ENCODE measurements at places on chromosomes 13 and 19. TPM values are rescaled to one million over a fixed set of nuclear protein-coding genes. Genes with fewer than 3 reads are reported as not detected.

- DNase-seq, result no peak
These were observed 5.6 kb downstream of the ZDHHC20 start for GRCh38 chr13:21453387-21454081.

DNA sequence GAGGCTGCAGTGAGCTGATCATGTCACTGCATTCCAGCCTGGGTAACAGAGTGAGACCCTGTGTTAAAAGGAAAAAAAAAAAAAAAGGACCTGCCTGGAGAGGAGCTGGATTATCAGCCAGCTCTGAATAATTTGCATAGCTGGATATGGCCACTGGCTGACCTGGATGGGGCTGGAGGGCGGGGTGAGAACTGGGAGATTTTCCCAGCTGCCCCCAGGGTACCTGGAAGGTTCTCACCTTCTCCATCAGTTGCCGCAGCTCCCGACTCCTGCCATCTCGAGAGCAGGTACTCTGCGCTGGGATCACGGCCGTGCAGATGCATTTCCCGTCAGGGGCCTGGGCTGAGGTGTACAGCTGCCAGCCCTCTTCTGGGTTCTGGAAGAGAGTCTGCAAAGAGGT lies 25.3 kb downstream of the PIN1 start:
- DNase-seq, result no peak

GRCh38 chr13:59873856-59874255 lies 289.9 kb downstream of the DIAPH3 start:
- no peak for DNase-seq

GRCh38 chr13:40315416-40316064 lies 350.9 kb downstream of the FOXO1 start:
- peak; percentile 33 for DNase-seq

DNA sequence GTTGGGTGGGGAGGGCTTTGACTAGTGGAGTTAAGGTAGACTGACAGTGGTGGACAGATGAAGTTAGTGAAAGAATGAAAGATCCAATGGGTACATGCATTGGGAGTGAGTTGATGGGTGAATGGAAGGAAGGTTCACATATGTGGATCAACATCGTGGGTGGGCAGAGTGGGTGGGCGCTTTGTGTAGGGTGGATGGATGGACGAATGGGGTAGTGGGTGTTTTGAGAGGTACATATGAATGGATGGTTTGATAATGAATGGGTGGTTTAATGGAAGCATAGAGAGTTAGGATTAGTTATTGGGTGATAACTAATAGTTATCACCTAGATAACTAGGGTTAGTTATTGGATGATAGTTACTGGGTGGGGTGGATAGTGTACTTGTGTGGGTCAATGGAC lies 11.5 kb downstream of the ZSWIM4 start:
- no peak for DNase-seq

GRCh38 chr13:33087091-33087490 lies 70.9 kb downstream of the KL start:
- no peak for DNase-seq

- DNase-seq, result no peak
These were observed 3.4 kb downstream of the TMPRSS9 start for GRCh38 chr19:2363419-2363818.

DNA sequence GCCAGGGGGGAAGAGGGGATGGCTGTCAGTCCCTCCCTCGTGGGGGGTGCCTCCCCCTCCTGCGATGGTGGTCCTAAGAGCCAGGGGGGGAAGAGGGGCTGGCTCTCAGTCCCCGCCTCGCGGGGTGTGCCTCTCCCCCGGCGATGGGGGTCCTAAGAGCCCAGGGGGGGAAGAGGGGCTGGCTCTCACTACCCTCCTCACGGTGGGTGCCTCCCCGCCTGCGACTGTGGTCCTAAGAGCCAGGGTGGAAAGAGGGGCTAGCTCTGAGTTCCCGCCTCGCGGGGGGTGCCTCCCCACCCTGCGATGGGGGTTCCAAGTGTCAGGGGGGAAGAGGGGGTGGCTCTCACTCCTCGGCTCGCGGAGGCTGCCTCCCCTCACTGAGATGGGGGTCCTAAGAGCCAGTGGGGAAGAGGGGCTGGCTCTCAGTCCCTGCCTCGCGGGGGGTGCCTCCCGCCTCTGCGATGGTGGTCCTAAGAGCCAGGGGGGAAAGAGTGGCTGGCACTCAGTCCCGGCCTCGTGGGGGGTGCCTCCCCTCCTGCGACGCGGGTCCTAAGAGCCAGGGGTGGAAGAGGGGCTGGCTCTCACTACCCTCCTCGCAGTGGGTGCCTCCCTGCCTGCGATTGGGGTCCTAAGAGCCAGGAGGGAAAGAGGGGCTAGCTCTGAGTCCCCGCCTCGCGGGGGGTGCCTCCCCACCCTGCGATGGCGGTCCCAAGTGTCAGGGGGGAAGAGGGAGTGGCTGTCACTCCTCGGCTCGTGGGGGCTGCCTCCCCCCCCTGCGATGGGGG lies 2325.6 kb upstream of the PCDH20 start:
- no peak for DNase-seq

- DNase-seq, result no peak
These were observed 202.9 kb downstream of the GPC5 start for GRCh38 chr13:91601273-91601672.

Gene AXL
- total RNA-seq, result 31.8 TPM

Gene KANK3
- total RNA-seq, result 19.3 TPM

Gene CYP4F2
- total RNA-seq, result not detected

Gene CRB3
- total RNA-seq, result not detected
